ENCODE measurements at places on chromosomes 2 and 18.

- no peak for DNase-seq
Measured at GRCh38 chr2:24515831-24516230, 24.8 kb downstream of the NCOA1 start.

GRCh38 chr18:11653521-11653920 lies 35.5 kb upstream of the GNAL start:
- DNase-seq, result no peak

DNA sequence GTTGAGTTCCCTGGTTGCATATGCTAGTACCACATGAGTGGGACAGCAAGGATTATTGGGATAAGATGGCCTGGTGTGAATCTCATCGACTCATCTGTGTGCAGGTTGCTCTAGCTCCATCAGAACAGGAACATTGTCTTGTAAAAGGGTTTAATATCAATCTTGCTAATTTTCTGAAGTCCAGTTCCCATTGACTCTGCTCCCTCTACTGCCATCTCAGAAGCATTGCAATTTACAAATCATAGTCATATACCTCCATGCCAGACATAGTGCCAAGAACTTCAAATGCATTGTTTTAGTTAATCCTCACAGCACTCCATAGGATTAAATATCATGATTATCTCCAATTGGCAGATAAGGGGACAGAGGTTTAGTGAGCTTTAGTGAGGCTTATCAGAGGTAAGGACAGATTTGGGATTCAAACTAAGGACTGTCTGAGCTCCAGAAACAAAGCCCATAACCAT lies 4.8 kb upstream of the STAT4 start:
- no peak for DNase-seq

DNA sequence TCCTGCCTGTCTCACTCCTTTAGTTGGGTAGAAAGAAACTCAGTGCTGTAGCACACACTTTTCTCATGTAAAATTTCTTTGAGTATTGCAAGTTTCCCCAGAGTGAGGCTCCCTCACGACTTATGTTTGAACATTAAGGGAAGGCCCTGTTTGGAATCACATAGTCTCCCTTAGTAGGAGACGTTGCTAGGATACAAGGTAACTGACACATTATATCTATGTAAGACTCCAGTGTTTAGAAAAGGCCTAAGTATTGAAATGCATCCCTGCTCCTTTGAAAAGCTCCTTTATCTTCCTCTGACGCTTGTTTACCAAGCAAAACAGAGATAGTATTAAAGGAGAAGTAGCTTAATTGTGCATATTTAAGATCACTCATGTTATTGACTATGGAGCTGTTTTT lies 248.2 kb downstream of the PHLPP1 start:
- DNase-seq, result no peak

DNA sequence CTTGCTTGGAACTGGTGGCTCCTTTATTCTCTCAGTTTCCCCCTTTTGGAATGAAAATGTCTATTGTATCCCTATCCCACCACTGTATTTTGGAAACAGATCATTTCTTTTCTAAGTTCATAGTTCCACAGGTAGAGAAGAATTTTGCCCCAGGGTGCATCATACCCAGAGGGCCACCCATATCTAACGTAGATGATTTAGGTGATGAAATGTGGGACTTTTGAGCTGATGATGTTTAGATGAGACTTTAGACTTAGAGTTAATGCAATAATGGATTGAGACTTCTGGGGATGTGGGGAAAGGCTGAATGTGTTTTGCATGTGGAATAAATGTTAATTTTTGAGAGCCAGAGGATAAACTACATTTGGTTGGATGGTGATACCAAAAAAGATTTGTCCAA lies 107.9 kb upstream of the CYP26B1 start:
- DNase-seq, result no peak

GRCh38 chr2:222481941-222482340 lies 57.6 kb downstream of the SGPP2 start:
- DNase-seq, result no peak

- no peak for DNase-seq
Measured at GRCh38 chr2:55047677-55048299, 2.5 kb downstream of the RTN4 start.

DNA sequence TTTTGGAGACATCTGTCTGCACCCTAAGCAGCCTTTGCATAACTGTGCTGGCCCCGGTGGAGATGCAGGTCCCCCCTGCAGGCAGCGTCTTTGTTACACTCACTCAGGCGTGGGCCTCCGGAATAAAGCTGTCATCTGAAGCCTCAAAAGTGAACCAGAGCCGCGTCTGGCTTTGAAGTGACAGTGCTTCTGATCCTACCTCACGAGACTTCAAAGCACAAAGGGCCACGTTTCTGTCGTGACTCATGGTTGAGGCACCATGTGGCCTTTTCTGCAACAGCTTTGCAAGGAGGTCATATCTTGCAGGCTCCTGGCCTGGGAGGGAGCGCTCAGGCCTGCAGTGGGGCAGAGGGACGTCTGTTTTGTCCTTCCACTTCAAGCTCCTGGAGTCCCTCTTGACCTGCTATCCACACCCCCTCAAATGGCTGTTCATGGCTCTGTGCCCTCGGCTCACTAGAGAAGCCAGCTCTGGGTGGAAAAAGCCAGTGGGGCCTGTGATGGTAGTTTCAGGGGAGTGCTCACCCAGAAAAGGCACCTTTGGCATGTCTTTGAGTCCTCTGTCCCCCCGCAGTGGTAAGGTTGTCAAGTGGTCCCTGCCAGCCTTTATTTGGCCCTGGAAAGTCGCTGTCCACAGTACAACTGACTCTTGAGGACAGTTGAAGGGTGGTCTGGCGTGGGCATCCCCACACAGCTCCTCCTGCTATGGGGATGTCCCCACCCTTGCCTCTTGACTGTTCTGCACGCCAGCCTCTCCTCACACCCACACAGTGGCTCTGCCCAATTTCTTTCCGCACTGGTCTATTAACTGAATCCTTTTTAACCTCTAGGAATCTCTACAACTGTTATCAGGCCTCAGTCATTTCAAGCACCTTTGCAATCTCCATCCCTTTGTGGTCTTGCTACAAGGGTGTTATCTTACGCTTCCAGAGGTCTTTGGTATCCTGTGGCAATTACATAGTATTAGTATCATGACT lies 19.3 kb downstream of the GPR55 start:
- peak; percentile 91 for DNase-seq

GRCh38 chr2:10305715-10306114 lies 3.0 kb downstream of the HPCAL1 start:
- no peak for DNase-seq

DNA sequence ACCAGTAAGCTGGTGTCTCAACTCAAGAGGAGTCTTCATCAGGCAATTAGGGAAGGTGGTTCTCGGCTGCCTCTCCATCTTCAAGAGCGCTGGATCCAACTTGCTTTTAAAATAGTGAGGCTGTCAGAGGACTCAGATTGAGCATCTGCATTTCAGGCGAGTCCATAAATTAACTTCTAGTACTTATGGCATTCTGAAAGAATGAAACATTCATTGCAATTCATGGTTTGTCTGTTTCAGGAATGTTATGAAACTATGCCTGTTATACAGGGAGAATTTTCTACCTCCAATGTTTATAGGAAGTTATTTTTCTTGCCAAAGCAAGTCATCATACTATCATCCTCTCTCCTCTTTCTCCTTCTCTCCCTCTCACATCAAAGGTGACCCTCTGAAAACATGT lies 883.2 kb downstream of the SLC4A3 start:
- DNase-seq, result no peak

DNA sequence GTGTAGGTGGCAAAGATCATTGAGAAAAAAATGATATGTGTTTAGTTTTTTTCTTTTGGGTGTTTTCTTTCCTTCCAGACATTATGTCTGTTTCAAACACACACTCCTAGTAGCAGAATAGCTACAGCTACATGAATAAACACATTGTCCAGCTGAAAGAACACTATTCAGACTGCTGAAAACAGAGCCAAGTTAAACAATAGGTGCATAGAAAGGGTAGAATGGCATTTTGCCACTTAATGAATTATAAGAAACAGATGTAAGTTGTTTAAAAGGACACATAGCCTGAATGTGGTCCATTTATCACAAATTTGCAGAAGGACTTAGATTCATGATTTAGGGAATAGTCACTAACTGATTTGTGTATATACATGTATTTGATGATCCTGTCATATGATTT lies 20.1 kb downstream of the CTLA4 start:
- no peak for DNase-seq

DNA sequence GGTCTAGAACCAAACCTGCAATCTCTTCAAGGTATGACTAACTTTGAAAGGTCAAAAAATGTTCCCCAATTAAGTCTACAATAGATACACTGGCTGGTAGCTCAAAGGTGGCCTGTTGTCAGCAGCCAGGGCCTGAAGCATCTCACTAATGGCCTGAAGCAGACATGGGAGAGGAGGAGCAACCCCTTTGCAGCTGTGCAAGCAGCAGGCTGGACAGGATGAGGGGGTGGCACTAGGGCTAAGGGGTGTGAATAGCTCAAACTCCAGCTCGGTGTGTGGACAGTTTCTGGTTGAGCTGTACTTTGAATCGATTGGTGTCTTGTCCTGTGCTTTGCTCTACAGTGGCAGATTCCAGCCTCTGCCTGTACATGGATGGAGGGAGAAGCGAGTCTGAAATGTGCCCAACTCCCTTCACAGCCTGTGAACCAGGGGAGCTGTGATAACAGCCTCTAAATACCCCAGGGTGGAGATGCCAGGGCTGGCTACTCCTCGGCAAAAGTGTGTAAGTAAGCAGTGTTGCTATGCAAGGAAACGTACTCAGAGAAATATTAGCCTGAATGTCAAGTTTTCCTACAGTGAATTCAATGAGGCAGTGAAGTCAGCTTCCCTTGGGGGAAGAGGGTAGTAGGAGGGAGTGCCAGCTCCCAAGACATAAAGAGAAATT lies 34.7 kb upstream of the DTNB start:
- DNase-seq, result no peak

DNA sequence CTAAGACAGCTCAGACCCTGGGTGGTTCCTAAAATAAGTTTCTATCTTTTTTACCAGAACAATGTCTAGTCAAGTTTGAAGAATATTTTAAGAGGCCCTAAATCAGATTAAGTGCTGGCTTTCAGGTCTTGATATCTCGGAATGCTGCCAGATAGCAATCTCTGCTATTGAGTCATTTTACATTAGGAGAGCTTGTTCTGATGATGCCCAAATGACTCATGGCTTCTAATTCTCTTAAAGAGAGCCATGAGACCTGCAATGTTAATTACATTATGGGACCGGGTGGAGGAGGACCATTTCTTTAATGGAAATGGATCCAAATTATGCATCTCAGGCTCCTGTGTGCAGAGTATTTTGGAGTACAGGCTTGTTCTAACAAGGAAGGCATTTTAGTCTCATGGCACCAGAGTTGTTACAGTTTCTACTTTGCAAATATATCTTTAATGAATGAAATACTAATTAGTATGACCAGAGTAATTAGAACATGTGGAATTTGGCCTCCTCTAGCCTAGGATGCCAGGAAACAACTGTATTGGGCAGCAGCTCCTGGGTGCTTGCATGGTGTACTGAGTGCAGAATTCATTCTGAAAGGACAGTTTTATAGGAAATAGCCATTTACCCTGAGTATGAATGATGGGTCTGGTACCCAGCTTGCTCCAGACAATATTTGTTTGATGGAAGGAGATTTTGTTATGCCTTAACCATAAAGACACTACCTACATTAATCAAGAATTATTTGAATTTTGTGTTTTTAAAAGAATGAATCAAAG lies 94.0 kb upstream of the SULT1C3 start:
- no peak for DNase-seq

GRCh38 chr2:23606196-23606595 lies 221.2 kb downstream of the KLHL29 start:
- no peak for DNase-seq

DNA sequence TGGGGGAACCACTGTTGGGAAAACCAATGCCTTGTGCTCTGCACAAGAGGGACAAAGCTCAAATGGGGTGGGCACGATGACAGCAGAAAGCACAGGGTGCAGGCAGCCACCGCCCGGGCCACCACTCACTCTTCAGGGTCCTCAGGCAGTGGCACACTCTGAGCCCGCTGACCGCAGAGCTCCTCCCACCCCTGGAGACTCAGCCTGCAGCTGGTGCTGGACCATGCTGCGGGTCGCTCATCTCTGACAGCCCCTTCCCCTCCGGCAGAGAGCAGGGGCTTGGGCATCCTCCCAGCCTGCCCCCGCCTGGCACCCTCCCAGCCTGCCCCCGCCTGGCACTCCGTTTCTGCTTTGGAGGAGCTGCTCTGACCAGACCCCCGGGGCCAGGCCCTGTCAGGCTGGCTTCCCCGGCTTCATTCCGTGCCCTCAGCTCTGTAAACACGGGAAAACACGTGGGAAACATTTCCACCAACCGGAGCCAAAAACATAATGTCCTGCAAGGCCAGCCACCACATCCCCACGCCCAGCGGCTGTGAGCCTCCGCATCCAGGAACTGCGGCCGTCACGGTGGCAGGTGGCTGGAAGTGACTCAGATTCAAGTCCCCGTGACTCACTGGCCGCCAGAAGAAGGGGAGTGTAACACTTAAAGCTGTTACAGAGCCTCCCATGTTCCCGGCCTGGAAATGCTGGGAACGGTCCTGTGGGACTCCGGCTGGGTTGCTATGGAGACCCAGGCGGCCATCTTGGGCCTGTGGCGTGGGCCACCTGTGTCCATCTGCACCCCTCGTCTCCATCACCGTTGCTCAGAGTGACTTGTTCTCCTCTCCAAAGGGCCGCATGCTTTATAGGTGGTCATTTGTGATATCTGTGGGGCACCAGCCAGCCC lies 6.8 kb upstream of the SNED1 start:
- no peak for DNase-seq

DNA sequence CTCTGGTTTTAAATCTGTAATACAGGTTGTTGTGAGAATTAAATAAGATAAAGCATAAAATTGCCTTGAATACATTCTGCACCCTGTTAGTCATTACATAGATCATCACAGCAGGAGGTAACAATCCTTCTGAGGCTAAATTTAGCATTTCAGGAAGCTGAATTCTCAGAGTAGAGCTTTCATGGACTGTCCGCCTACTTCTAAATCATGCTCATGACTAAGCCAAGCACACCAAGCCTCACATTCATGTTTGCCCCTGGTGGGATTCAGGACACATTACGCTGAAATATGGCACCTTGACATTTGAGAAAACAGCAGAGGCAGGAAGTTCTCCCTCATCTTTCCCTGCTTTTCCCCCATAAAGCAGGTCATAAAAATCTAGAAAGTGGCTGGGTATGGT lies 16.6 kb upstream of the PIK3C3 start:
- DNase-seq, result no peak

DNA sequence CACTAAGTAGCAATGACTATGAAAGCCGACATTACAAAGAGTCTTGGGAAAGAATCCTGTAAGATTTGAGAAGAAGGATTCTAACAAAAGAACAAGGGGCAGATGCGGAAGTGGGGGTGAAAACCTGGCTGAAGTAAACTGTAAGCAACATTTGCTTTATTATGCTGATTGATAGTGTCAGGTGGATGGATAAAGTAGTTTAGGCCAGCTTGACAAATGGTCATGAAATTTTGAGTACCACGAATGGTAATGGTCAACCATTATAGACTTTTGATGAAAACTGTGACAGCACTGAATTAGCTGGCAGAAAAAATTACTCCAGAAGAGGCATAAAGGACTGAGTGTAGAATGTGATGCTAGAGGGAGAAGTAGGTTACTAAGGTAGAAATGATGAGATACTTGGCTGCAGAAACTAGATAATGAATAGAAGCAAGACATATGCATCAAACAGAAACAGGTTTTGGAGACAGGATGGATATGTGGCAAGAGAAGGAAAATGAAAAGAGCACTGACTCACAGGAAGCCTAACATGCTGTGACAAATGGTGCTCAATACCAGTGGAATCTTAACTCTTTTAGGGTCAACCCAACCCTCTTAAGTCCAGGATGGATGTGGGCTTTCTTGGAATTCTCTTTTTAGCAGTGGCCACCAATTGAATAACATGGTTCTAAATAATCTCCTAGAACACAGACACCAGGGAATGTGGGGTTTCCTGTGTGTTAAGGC lies 6.8 kb downstream of the THUMPD2 start:
- no peak for DNase-seq

GRCh38 chr2:176088048-176088936 lies 4.2 kb upstream of the HOXD13 start:
- no peak for DNase-seq
